ENCODE measurements at places on chromosomes 11 and 22.
A peak's percentile ranks its signal among the peaks of the same experiment; 100 is the strongest.

DNA sequence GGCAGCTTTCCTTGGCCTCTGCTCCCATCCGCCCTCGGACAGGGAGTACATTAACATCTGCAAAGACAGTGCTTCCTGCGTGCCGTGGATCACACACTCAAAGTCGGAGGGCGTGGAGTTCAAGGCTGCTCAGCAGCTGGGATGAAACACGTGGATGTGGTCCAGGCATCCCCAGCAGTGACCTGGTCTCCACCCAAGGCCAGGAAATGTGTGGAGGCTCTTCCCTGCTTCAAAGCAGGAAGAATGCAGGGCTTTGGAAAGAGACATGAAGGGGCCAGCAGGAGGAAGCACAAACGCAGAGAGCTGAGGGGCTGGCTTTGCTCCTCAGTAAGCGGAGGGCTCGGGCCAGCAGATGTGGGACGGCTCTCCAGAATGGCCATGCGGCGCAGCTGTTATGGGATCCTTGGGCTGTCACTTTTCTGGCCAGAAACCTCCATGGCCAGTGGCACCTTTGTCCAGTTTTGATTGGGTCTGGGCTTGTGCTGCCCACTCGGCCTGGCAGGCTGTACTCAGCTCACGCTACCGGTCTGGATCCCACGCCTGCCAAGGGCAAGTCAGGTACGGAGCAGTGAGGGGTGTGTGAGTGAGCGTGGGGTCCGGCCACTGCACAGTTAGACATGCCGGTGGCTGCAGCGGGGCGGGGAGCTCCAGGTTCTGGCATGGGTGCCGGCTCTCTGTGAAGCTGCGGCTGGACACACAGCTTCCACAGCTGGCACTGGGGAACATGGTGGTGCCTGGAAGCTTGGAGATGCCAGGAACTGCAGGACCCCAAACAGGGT, 438.0 kb downstream of the TBC1D22A start:
- DNase-seq: no peak

DNA sequence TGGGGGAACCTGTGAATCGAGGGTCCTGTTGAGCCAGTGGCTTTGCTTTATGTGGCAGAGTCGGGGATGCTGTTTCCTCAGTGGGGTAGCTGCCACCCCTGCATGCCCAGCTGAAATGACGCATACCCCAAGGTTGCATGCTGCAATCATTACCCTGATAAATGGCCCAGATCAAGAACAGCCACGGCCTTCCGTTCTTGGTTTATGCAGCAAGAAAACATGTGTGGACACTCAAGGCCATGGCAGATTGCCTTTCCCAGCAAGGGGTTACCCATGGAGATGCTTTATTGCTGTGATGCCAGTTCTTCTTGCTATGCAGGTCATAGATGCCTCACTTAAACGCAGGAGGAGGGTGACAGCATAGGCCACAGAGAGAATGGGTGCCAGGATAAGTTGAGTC, 14.3 kb upstream of the SREBF2 start:
- no peak for DNase-seq

DNA sequence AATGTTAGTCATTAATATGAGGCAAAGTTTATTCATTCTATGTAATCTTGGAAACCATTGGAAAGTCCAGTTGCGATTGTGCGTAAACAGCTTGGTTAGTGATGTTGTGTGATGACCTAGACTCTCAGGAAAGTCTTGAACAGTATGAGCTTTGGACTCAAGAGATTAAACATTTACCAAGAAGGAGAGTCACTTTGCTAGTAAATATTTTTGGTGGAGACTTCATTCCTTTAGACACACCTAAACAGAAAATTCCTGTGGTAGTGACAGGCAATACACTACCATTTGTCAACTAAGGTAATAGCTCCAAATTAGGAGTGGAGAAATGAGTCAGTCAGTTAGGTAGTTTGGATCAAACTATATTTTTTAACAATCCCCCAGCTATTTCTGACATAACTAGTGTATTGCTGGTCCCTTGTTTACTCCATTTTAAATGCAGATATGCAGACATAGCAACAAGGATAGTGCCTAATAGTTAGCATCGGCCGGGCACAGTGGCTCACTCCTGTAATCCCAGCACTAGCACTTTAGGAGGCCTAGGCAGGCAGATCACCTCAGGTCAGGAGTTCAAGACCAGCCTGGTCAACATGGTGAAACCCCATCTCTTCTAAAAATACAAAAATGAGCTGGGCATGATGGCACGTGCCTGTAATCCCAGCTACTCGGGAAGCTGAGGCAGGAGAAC, 89.3 kb downstream of the ARHGAP42 start:
- no peak for DNase-seq

DNA sequence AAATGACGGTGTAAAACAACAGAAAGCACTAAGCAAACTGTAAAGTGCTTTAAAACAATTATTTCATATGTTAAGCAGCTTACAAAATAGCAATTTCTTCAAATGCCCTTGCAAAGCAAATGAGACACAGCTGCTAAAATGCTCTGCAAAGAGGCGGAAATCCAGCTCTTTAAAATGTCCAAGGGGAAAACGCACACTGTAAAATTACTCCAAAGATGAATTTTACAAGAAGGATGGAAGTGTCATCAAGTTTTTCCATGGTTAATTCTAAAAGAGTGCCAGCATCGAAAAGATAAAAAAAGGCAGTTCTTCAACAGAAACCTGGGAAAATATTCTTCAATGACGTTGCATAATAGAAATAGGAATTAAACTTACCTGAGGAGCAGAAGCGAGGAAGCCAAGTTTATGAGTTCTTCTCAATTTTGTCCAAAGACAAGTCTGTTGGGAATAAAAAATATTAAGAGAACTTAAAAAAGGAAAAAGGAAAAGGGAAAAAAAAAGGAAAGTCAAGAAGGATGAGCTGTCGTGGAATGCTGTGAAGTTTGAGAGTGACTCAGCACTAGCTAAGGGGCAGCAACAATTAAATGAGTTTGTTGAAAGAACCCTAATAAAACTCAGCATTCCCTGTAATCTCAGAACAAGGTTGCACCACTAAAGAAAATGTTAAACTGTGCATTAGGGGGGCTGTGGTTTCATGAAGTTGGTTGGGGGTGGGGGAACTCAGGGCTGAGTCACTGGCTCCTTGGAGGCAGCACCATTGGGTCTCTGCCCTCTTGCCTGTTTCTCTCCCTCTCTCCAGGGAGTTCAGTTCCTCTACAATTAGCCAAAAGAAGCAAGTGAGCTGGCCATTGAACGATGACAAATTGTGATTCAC, 64.2 kb upstream of the BLID start:
- no peak for DNase-seq

- DNase-seq: no peak
Measured at GRCh38 chr11:116962108-116962507, 124.7 kb upstream of the APOA1 start.

DNA sequence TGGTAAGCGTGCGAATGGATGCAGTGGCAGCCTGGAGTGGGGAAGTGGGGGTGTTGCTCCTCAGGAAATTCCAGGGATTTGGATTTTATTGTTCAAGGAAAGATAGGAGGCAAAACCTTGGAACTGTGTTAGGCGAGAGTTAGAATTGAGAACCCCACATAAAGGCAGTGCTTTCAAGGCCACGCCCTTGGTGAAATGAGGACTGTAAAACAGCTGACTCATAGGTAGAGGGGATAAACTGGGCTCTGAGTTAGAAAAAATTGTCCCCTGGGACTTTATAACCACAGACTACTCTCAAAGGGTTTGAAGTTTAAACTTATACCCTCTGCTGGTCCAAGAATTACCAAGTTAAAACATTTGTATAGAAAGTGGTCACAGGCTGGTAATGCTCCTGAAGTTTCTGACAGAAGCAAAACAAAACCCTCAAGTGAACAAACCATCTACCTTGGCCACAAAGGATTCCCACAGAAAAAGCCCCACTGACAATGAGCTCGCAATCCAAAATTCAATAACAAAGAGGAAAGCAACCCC, 250.3 kb upstream of the TBCEL start:
- no peak for DNase-seq

DNA sequence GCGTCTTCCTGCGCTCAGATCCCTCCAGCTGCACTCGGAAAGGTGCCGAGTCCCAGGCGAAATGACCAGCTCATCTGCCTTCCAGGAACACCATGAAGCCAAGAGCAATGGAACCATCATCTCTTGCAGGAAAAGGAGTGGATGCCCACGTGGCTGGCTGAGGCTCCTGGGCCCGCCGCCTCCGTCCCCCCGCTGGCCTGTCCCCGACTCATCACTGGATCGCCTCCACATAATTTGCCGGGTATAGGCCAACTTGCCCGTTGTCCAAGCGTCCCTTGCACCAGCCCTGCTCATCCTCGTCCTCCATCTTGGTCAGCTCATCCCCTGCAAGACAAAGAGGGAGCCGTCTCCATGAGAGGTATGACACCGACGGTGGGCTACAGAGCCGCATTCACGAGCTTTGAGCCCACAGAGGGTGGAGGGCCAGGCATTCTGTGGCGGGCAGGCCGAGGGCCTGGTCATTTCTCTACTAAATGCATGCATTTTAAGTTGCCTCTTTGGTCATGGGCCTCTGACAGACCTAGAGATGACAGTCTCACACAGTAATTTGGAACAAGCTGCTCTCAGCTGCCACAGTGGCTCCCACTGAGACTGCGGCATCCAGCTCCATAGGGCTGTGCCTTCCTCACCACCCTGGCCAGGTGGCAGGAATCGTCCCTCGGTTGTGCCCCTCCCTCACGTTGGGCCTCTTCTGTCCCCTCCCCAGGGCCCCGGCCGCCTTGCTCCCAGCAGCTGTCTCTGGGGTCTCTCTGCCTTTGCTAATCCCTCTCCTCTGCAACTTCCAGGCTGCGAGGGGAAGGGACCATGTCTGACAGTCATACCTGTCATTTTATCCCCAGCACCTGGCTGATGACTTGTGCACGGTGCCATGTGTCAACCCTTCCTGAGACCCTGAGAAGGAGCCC, 14.3 kb upstream of the ARFGAP3 start:
- no peak for DNase-seq

DNA sequence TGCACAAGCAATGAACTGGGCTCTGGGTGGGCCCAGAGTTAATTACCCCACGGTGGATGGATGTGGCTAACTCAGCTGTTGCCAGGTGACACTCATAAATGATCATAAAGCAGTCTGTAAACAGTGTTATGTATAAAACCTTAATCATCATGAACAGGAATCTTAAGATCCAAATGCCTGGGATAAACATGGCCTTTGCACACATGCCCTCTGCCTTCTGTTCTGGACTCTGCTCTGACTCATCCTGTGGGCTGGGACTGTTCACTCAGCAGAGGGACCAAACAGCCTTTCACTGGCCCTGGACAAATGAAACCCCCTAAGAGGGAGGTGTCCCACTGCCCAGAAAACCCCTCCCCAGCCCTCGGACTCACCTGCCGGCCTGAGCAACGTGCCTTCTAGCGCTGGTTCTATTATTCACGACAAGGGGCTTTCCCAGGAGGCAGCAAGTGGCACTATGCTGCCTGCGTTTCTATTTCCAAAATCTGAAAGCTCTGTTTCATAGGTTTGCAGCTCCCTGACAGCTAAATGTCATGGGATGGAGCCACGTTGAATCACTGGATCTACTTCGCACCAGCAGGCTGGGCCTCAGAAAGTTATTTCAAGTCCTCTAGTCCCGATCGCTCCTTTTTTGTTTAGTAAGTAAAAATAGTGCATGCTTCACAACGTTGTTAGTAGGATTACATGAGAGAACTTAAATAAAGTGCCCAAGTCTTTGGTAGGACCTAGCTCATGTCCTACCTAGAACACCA, 53.0 kb downstream of the LARGE1 start:
- DNase-seq: no peak

- DNase-seq: no peak
Measured at GRCh38 chr22:41915035-41915785, at the start of gene SHISA8. SHISA8 (minus strand) TSS chr22:41915074; CDS start chr22:41914667, 407 bp downstream.

DNA sequence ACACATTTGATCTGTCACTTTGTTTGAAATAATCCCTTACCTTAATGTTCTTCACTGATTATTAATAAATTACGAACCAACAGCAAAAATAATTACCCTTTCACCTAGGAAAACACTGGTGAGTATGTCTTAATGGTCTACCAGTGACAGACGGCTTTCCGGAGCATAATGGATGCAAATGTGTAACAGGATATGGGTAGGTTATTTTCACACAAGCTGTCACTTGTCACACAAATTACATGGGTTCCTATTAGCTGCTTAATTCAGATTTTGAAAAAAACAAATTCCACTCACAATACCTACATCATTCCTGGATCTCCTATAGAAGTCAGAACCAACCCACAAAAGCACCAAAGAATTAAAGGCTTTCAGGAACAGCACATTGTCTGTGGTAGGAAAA, 127.9 kb downstream of the WT1 start:
- no peak for DNase-seq

GRCh38 chr22:47019012-47019790, 256.8 kb downstream of the TBC1D22A start:
- DNase-seq: no peak

DNA sequence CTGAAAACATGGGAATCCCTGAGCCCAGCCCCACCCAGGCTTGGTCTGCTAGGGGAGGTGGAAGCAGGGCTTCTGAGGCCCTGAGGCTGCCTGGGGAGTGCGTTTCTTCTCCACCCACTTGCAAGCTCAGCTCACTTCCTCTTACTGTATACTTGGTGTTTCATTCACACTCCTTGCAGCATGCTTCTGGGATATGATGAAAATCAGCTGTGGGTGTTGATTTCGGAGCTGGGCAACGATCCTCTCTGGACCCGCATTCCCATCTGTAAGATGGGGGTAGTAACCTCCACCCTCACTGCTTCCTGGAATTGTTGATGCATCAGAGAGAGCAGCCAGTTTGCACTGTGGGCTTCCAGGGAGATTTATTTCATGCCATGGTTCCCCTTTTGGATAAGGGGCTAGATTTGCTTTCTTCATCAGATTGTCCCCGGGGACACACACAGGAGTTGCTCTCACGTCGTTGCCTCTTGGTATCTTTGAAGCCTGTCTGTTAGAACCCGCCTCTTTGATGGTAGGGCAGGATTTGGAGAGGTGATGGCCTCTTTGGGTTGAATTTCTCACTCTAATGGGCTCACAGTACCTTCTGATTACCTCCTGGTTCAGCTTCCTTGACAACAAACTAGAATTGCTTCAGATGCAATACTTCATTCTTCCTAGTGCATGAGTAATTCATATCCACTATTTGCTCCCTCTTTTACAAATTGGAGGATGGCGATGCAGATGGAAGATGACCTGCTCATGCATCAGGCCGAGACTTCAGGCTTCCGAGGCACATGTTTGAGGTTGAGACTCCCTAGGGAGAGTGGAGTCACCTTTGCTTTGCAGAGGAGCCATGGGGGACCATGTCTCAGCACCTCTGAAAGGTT, 40.4 kb downstream of the BCR start:
- peak; percentile 38 for DNase-seq

GRCh38 chr11:131723088-131723487, 352.7 kb downstream of the NTM start:
- DNase-seq: no peak

- DNase-seq: no peak
Measured at GRCh38 chr11:34203377-34203871, 98.0 kb downstream of the NAT10 start.

DNA sequence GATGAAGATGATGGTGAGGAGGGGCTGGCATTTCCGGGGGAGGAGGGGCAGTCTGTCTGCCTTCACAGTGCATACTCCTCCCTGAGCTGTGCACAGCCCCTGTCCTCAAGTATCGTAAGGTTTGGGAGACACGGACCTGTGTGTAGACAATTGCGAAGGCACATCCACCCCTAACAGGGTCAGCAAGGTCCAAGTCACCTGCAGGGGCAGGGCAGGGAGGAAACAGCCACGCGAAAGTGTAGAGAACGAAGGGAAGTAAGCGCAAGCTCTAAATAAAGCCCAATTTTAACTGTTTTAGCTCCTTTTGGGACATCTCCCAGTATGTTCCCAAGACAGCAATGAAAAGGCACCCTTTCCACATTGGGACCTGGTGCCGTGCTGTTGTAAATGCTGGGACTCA, 448.2 kb downstream of the TBC1D22A start:
- DNase-seq: no peak

GRCh38 chr11:117144477-117145392, 648 bp downstream of the PAFAH1B2 start:
- peak; percentile 15 for DNase-seq

GRCh38 chr22:44538051-44538450, 40.0 kb upstream of the RTL6 start:
- no peak for DNase-seq
